NCI-H2171 treated with DMSO at 0.1 percent for 48 hours (cell line): ENCODE measurements at places on chromosomes 4 and X.

DNA sequence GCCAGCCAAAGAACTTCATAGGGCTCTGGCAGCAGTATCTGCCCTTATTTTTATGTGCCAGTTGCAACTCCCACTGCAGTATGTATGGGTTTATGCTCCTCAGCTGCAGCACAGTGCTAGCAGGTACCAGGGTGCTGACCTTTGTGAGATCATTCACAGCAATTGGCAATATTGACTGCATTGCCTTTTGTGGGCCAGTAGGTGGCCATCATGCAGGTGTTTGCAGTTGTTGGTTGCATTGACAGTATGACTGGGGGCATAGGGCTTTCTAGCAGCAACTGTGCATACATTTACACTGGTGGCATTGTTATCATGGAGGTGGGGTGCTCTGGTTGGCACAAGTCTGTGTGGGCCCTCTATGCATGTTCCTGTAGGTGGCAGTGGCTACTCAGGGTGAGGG, 42.5 kb downstream of the FAAH2 start:
- no peak for DNase-seq

DNA sequence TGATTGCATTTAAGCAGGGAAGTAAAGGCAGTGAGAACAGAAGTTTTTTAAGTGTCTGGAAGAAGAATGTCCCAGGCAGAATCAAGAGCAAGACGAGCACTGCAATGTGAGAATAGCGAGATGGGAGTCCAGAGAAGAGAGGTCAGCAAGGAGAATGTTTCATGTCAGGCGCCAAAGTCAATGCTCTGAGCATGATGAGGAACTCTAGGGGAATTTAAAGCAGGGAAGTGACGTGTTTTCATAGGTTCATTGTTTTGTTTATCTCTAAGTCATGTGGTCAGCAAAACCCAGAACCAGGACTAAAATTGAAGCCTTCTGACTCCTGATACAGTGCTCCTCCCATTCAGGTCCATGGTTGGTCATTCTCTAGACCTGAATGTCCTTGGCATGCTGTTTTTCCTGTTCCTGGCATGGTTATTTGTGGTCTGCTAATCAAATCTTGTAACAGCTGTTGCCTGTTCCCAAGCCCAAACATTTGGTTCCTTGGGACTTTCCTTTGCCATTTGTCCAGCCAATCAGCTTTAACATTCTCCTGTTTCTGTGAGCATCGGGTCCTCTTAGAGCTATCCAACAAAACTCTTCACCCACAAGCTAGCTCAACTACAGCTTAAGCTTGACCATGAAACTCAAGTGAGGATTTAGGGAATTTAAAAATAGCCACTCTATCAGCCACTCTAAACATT, 37.7 kb downstream of the PTCHD1 start:
- no peak for DNase-seq

GRCh38 chr4:183612329-183613250, 46.4 kb downstream of the RWDD4 start:
- no peak for DNase-seq

DNA sequence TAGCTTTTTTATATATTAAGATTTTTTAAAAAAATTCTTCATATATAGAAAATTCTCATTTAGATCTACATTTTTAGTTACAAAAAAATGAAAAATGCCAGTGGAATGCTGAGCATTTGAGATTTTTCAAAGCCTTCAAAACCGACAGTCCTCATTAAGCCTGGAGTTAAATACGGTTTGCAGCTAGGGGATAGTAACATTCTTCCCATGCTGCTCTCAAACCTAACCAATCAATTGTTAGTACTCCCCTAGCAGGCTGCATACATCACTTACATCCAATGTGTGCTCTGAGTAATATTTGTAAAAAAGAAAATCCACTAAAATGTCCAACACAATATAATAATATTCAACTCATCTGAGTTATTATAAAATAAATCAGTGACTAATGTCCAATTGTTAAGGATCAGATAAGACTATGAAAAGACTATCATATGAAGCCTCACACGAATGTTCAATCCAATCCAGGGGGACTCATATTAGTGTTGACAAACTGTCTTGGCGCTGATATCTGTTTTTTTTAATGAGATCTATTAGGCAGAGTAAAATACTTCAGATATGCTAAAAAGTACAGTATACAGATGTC, 227.6 kb upstream of the MAB21L2 start:
- DNase-seq: no peak

GRCh38 chr4:4368809-4369580, 17.9 kb upstream of the NSG1 start:
- no peak for DNase-seq

DNA sequence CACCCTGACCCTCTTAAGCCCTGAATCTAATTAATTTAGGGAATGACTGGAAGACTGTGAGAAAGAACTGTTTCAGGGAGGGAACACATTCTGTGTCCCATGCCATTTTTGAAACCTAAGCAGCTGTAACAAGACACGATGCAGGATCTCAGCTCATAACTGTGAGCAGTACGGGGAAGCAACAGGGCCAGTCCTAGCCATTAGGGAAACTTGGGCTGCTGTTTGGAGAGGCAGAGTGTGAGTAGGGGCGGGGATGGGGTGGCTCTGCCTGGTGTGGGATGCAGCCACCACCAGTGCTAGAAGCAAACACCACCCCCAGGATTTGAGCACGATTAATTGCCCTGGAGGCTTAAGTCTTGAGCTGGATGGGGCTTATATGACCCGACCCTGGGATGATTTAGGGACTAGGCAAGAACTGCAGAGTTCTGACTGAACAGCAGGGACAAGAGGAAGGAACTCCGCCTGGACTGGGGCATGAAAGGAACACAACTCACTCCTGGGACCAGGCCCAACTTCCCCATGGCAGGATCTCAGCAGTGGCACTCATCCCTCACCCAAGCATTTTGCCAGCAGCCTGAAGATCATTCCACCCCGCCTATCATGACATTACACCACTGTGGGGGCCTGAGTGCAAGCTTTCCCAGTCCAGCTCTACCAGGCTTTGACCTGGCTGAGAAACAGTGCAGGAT, 43.1 kb downstream of the ATRX start:
- no peak for DNase-seq

DNA sequence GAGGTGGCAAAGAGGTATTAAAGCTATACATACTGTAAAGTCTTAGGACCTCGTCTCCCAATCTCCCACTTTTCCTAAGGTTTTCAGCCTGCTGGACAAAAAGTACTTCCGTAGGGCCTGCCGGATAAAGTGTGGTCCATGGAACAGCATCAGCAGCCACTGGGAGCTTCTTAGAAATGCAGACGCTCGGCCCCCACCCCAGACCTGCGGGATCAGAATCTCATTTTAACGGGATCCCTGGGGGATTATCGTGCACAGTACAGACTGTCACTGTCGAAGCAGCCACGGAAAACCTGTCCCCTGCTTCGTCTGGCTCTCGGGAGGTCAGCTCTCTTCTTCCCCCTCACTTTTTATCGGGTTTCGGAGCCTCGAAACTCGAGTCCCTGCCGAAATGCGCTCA, 802 bp downstream of the ADGRG2 start:
- DNase-seq: no peak
